ENCODE measurements at places on chromosomes 1 and 21.
A peak's percentile ranks its signal among the peaks of the same experiment; 100 is the strongest.

- no peak for DNase-seq
Observed at GRCh38 chr1:160623227-160623633, 23.6 kb downstream of the SLAMF1 start.

GRCh38 chr1:109392037-109392787 is 5.5 kb downstream of the SORT1 start:
- no peak for DNase-seq

GRCh38 chr1:73104749-73105148 is 822.4 kb upstream of the NEGR1 start:
- no peak for DNase-seq

- DNase-seq = no peak
Observed at GRCh38 chr1:100380635-100381034, 28.3 kb downstream of the CDC14A start.

GRCh38 chr1:2786329-2787162 is 14.9 kb downstream of the TTC34 start:
- DNase-seq = peak; percentile 83
